COR-L47 (cell line): ENCODE measurements at places on chromosomes 1 and 21.

DNA sequence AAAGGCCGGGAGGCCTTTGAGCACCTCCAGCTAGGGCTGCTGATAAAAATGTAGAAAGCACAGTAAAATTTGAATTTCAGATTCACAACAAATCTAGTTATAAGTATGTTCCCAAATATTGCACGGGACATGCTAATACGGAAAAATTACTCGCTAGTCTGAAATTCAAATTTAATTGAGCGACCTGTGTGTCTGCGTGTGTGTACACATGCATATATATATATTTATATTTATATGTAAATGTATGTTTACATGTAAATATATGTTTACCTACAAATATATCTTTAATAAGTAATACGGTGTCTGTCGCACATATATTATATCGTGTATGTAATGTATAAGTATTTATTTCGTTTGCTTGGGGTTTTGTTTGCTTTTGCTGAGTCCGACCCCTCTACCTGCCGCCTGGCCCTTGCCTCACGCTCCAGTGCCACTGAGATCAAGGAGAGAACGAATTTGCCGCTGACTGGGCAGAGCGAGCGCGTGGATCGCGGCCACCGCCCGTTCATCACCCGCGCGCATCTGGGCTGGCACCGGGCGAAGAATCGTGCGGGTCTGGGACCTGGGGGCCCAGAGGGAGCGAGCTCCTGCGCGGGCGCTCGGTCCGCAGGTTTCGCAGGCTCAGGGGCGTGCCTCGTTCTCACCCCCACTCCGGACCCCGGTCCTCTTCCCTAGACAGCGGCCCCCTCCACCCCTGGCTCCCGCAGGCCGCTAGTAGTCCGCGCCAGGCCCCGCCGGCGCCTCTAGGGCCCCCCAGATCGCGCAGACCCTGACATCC, 534 bp upstream of the WRAP73 start:
- DNase-seq: no peak

DNA sequence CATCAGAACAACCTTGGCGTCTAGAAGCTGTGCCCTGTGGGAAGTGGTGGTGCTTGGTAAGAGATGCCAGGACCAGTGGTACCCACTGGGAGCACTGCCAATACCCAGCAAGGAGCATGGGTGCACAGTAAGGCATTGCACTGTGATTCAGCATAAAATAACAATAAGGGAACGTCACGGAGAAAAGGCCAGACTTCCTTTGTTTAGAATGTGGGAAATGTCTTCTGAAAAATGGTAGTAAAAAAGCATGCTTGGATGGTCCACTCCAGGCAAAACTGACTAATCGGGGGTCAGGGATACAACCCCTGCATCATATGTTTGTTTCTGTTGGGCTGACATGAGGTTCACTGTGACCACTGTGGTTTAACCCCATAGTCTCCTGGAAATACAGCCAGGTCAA, 14.7 kb downstream of the METTL18 start:
- DNase-seq: peak; percentile 3

DNA sequence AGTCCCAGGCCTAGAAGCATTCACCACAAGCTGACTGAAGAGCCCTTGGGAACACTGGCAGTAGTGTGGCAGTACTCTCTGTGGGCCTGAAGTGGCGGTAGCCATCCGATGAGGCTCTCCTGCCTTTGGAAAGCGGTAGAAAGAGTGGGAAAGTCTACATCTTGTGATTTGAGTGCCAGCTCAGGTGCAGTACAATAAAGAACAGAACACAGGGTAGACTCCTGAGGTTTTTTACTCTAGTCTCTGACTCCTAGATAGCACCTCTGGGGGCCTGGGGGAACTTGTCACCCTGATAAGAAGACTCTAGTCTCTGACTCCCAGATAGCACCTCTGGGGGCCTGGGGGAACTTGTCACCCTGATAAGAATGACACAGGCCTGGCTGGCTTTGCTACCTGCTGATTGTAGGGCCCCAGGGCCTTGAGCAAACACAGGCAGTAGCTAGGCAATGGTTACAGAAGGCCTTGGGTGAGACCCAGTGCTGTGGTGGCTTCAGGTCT, 18.0 kb upstream of the IL20 start:
- DNase-seq: no peak

DNA sequence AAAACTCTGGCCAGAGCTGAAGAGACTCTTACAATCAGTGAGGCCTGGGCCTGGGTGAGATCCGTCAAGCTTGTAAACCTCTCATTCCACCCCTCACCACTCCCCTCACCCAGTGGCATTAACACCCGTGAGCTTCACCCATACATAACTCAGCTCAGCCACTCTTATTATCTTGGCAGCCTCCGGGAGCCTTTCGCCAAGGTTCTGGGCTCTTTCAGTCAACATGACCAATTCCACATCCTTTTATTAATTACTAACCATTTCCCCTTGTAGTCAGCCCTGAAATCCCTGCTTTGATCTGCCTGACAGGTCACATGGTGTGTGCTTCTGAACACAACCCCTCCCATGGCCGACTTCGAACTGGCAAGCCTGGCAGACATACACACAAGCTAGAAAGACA, 134.8 kb downstream of the SETD4 start:
- DNase-seq: no peak

DNA sequence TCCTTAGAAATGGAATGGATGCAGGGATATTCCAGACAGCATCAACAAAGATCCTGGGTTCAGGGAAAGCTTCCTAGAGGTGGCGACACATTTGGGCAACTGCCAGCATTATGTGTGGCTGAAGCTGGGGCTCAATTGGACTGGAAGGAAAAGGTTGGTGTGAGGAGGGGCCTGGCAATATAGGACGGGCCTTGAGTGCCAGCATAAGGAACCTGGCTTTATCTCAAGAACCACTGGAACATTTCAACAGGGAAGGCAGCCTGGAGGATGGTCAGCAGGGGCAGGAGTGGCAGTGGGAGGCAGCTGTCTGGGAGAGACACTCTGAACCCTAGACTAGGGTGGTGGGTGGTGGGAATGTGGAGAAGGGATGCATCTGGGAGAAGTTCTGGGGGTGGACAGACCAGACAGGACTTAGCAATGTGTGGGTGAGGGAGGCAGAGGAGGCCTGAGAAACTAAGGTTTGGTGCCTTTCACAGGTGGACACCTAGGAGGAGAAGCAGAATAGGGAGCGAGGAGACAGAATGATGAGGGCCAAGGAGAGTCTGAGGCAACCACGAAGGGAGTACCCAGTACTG, 3.5 kb downstream of the SH3BGRL3 start:
- DNase-seq: no peak
